ENCODE measurements at places on chromosomes 11 and 22.

DNA sequence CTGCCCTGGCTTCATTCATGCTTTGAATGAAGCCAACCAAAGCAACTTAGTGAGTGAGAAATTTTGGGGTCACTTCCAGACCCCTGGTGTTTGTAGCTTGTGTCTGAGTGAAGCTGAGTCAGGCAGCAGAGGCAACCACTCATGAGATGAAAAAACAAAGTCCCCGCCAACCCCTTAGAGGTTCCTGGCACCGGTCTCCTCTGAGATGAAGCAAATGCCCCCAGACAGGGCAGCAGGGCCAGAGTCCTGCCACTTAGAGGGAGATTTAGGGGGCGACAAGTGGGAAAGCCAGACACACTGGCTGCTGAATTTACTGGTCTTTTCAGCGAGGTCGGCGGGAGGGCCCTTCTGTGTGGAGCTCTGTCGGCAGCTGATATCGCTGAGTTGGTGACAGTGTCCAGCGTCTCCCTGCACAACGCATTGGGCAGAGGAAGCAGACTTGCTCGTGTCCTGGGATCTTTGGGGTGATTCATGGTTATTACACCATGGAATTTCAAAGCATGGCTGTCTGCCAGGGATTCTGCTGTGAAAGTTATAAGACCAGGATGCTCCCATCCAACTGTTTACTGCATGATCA lies 482.6 kb downstream of the MIAT start:
- peak; percentile 77 for DNase-seq

DNA sequence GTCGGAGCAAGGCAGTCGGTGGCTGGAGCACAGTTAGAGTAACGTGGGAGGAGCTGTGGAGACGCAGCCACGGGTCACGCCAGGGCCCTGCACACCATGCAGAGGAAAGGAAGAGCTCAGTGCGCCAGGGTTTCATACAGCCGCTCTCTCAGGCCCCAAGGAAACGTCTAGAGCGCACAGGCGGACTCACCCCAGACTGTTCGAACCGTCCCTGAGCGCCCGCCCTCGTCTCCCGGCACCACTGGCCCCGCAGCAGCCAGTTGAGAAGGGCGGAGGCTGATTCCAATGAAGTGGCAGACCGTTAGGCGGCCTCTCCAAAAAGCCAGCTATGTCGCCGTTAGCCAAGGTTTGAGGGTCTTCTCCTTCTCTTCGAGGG lies 483 bp upstream of the HYLS1 start:
- peak; percentile 57 for DNase-seq

DNA sequence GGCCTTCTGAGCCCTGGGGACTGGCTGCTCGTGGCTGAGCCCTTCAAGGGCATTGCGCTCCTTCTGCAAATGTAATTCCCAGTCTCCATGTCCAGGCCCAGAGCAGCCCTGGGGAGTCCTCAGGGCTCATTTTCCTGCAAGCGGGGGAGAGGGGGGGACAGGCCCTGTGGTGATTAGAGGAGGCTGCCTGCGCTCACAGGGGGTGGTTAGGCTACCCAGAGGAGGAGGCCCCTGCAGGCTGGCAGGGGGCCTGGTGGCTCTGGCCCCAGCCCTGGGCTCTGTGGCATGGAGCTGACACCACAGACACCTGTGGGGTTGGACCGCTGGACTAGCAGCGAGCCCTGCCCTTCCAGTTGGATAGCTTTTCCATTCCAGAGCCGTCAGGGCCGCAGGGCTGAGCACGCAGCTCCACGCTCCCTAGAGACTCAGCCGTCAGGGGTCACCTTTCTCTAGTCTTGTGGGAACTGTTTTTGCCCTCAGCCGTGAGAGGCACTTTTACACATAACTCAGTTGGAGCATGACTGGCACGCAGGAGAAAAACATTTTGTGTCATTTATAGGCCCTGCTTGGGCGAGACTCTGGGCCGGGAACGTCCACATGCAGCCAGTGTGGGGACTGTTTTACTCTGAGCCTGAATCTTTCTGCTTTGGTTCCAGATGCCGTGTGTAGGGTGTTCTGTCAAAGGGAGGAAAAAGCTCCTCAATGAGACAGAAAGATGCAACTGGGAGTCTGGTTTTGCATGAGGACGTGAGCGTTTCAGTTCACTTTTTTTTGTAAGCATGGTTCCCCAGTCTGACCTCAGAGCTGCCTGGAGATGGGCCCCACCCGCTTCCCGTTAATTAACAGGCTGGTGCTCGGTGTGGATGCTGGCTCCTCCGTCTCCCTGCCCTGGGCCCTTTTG lies 58.1 kb downstream of the LRP5 start:
- DNase-seq, result peak; percentile 36

- no peak for DNase-seq
Observed at GRCh38 chr11:110019675-110020074, 73.5 kb upstream of the ZC3H12C start.

DNA sequence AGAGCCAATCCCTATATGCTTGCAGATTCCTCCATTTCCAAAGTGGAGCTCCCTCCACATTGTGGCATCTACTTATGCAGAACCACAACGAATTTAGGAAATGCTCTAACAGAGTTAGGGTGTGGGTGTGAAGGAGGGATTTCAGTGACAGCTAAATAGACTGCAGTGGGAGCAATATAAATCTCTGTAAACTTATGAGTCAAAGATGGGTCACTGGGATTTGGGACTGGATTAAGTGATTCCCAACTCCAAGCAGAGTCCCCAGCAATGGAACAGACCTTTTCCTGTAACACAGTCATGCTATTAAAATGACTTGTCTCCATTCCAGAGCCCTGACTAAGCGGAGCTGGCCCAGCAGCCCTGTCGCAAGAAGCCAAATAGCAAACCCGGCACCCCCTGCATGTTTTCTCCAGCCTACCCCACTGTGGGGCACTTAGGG lies 36.6 kb downstream of the RPL27A start:
- DNase-seq, result peak; percentile 89

GRCh38 chr22:46111645-46112306 lies 38.5 kb upstream of the PPARA start:
- no peak for DNase-seq

- no peak for DNase-seq
Observed at GRCh38 chr11:83427501-83427900, 141.3 kb upstream of the CCDC90B start.

DNA sequence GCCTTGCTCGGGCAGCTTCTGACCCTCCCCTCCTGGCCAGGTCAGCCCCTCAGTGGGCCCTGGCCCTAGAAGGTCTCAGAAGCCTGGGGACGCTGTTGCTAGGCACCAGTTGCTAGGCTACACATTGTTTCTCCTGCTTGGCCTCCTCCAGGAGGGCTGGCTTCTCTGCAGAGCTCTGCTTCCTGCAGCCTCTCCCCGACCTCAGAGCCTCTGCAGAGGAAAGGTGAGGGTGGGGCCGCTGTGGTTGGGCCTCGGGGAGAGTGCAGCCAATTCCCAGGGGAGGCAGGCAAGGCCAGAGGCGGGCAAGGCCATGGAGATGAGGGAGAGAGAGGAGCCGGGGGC lies 27.6 kb upstream of the LRRC10B start:
- DNase-seq, result no peak

- peak; percentile 88 for DNase-seq
Observed at GRCh38 chr11:121722431-121723245, 269.9 kb upstream of the SORL1-AS1 start.

DNA sequence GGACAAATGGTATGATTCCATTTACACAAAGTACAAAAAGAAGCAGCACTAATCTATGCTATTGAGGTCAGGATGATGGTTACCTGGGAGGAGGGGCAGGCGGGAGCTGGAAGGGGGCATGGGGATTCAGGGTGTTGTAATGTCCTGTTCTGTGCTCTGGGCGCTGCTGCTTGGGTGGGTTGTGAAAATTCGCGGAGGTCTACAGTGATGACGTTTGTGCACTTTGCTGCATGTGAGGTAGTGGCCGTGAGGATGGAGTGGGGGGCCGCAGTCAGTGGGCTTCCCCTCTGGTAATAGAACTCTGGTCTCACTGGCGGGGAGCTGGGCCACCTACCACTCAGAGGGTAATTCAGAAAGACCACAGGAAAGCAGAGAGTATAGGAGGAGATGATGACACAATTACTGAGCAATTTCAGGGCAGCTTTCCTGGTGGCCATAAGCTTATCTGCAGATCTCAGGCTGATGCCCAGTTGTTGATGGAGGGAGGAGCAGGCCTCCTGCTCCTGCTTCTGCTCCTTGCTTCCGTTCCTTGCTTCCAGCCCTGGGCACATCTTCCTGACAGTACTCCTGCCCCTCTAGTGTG lies 121.5 kb downstream of the CEP164 start:
- no peak for DNase-seq

GRCh38 chr11:67820081-67820480 lies 145.7 kb upstream of the ALDH3B2 start:
- no peak for DNase-seq

DNA sequence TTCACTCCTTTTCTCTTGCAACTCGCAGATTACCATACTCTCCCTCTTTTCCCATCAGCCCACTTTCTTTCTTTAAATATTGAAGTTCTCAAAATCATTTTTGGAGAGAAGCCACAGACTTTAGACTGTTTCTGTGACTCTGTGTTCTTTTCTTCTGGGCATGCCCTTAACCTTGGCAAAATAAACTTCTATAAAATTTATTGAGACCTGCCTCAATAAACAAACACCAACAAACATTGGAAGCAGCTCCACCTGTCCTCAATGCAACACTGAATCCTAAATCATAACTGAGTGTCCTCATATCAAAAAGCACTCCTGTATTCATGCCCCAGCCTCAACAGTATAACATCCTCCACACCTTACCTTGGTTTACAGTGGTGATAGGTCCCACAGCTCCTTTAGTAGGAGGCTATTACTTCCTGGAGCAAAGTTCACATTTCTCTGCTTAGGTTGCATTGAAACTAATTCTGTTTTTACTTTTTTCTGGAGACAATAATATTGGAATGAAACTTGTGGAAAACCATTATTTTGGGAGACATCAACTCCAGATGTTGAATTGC lies 320.0 kb upstream of the LRRC4C start:
- DNase-seq, result no peak

GRCh38 chr11:118897721-118898310 lies 14.1 kb downstream of the CXCR5 start:
- no peak for DNase-seq

DNA sequence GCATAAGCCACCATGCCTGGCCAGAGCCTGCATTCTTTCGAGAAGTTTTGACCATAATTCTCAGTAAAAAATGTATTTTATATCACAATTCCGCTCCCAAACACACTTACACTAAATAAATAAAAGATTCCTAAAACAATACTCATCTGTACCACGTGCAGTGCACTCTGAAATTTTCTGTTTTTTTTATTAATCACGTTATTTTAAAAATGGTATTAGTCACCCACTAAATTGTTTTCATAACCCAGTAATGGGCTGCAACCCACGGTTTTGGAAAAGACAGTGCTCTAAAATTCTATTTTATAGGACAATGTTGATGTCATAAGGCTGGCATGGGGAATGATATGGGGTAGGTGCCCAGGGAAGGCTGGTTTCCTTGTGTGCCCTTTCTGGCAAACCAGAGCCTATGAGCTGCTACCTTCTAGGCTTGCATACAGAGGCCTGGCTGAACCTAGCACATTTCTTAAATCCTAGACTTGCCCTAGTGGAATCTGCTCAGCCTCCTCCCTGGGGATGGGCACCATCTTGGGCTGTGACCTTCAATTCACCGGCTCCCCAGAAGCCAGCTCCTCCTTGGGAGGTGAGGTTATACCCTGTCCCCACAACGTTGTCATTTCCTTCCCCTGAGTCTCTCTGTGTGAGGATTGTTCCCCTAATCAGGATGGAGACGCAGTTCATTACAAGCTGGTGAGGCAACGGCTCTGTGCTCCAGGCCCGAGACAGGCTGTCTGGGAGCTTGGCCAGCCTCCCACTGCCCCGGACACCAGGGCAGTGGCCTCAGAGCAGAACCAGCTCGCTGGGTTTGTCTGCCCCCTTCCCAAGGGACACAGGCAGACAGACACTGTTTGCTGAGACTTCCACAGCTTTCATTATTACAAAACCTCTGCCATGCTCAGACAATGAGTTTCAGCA lies 116.5 kb upstream of the NAV2 start:
- DNase-seq, result peak; percentile 87

DNA sequence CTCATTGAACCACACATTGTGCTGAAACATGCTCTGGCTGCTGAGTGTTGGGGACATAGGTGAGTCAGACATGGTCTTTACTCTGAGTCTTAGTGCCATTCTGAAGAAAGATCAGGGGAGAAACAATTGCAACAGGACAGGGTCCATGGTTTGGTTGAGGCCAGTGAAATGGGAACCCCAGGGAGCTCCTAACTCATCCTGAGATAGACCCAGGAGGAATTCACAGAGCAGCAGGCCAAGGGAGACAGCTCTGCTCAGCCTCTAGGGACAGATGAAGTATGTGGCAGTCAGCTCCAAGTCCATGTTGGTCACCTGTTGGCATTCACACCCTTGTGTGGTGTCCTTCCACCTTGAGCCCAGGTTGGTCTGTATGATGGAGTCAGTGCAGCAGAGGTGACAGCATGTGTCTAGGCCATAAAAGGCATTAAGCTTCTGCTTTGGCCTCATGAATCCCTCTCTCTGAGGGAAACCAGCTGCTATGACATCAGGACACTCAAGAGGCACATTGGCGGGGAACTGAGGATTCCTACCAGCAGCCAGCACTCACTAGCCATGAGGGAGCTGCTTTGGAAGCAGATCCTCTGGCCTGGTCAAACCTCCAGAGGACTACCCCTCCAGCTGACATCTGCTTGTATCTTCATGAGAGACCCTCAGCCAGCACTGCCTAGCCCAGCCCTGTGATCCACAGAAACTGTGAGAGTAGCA lies 50.3 kb upstream of the MYEOV start:
- DNase-seq, result no peak

DNA sequence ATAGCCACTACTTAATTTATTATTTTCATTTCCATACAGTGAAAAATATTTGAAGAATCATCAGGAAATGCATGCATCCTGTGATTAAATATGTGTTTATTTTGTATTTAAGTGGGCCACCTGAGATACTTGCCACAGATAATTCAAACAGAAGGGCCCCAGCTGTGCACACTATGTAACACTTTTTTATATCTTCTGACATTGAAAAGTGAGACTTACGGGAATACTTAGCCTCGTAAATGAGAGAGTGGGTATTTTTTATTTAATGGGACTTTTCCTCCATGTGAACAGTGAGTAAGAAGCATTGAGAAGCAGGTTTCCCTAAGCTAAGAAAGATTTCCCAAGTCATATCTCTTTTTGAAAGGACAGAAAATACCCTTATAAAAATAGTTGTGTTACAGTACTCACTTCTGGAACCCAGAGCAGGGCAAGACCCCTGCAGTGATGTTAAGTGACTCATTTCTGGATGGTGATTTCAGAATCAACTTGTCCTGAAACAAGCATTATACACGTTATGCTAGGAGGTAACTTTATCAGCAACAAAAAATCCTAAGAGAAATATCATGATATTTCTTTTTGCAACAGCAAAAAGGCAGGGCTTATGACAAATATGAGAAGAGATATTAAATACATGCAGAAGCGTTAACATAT lies 478.1 kb upstream of the CHORDC1 start:
- no peak for DNase-seq

DNA sequence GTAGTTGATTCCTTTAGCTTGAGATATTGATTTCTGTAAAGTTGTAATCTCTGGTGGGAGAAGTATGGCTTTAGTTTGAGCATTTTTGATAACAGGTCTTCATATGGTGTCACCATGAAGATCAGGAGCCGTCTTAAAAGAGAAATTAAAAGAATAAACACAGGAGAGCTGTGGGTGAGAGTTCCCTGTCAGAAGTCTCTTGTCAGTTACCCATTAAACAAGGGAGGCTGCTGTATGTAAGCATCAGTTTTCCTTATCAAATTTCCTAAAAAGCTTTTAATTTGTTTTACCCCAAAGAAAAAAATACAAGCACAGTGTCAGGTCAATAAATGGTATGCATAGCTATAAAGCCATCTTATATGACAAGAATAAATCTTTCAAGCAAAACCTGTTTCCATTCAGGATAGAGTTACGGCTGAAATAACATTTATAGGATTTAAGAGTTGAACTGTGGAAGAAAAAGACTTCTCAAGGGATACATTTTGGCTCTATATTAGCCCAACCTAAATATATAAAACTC lies 767.5 kb downstream of the JRKL start:
- DNase-seq, result no peak

All from GM03348 (cell line).